ENCODE measurements at places on chromosomes 16 and 17.

DNA sequence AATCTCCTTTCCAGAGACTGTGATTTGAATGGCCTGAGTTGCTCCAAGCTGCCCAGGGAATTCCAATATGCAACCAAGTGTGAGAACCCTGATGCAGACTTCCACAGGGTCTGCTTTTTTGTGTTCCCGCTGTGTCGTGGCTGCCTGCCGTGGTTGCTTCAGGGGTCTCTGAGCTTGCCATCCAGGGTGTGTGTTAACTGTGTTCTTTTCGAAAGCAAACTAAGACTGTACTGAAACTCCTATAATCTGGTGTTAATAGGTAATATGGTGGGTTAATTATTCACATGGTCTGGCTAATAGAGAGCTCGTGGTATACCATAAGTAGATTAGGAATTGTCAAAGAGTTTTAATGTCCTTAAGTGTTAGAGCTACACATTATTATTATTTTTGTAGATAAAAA, 20.7 kb downstream of the UBN1 start:
- DNase-seq = no peak

DNA sequence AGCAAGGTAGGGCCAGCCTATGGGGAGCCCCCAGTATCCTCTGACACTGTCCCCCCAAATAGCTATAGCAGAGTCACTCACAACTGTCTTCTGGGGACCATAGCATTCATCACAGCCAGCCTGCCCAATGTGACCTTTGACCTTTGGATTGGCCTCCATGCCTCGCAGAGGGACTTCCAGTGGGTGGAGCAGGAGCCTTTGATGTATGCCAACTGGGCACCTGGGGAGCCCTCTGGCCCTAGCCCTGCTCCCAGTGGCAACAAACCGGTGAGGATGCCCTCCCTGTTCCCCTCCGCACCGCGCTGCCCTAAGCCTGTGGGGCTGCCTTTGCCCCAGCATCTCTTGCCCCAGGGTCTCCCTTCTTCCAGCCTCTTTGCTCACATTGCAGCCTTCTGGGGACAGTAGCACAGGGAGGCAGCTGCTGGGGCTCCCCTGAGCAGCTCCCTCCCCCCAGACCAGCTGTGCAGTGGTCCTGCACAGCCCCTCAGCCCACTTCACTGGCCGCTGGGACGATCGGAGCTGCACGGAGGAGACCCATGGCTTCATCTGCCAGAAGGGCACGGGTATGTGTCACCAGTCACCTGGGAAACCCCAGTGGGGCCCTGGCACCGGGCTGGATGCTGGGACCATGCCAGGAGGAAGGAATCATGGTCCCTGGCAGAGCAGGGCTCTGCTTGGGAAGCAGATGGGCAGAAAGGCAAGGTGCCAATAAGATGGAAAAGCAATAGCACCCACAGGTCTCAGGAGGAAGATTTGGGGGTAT, 61.1 kb downstream of the MRC2 start:
- DNase-seq = no peak

DNA sequence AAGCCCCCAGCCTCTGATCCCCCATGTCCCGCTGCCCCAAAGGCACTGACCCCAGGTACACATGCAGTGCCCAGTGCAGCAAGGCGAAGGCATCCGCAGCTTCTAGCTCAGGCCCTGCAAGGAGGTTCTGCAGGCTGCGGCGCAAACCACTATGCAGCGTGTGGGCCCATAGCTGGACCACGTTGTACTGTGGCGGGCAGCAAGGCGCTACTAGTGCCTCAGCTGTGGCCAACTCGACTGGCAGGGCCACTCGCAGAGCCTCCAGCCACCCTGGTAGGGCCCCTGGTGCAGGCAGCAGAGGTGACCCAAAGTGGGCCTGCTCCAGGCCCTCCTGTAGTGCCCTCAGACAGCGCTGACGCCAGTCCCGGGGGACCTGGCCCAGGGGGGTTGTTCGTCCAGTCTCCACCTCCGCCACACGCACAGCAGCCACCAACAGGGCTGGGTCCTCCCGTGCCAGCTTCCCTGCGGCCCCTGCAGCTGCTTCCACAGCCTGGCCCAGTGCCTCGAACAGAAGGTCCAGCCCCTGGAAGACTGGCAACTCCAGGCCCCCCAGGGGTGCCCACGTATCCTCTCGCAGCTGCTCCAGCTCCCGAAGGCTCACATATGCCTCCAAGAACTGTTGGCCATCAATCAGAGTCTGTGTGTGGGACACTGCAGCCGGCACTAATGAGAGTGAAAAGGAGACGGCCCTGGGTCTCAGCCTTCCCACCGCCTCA, 2.6 kb downstream of the EXOC3L1 start:
- no peak for DNase-seq

- DNase-seq = peak; percentile 77
Measured at GRCh38 chr16:77169650-77170236, 21.2 kb upstream of the MON1B start.

GRCh38 chr16:85715169-85716021, 26.6 kb upstream of the GINS2 start:
- DNase-seq = no peak

GRCh38 chr16:81060576-81061306, 16.3 kb downstream of the C16orf46 start:
- peak; percentile 35 for DNase-seq

- DNase-seq = no peak
Measured at GRCh38 chr17:7557147-7557764, 1.3 kb upstream of the TNFSF13 start.

Data from glutamatergic neuron (in vitro differentiated cells).